Vagina (tissue), 2 donors: ENCODE measurements at places on chromosomes 13 and 19.

DNA sequence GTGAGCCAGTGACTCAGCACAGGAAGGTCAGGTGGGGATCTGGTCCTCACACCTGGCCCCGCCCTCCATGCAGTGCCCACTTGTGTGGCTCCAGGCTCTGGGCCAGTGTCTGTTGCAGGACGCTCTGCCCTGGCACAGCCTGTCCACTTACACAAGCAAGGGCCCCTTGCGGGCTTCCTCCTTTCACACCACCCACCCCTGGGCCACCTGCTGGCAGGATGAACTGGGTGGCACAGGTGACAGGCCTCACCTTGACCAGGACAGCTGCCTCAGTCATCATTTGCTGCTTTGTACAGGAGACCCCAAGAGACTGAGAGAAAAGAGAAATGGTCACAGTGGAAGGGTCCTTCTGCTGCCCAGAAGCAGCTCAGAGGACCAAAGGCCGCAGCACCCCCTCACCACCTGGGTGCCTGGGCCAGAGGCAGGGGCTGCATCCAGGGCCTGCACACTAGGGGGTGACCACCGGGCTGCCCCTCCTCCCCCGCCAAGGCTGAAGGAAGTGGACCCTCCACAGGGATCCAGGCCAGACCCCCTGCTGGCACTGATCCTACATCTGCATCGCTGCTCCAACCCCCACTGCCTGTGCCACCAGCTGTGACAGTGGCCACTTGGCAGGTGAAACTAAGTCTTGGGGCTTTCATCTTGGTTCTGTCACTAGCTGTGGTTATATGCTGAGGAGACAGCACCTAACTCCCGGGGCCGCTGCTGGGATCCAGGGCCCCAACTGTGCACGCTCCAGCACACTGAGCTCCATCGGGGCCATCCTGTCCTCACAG is 110.3 kb downstream of the TUBA3C start:
- DNase-seq: peak; percentile 76

- no peak for DNase-seq
Measured at GRCh38 chr19:4839192-4839591, 7.7 kb upstream of the TICAM1 start.

DNA sequence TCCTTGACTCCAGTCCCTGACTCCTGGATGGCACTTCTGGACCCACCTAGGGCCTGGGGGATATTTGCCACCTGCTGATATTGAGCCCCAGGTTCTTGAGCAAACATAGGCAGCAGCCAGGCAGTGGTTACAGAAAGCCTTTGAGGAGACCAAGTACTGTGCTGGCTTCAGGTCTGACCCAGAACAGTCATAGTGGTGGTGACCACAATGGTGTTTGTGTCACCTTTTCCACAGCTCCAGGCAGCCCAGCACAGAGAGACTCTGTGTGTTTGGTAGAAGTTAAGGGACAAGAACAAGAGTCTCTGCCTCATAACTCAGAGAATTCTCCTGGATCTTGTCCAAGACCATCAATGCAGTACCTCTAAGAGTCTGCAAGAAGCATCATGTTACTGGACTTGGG is 14.6 kb upstream of the CLC start:
- DNase-seq: no peak

- no peak for DNase-seq
Measured at GRCh38 chr19:50520822-50521465, 7.2 kb upstream of the ASPDH start.

DNA sequence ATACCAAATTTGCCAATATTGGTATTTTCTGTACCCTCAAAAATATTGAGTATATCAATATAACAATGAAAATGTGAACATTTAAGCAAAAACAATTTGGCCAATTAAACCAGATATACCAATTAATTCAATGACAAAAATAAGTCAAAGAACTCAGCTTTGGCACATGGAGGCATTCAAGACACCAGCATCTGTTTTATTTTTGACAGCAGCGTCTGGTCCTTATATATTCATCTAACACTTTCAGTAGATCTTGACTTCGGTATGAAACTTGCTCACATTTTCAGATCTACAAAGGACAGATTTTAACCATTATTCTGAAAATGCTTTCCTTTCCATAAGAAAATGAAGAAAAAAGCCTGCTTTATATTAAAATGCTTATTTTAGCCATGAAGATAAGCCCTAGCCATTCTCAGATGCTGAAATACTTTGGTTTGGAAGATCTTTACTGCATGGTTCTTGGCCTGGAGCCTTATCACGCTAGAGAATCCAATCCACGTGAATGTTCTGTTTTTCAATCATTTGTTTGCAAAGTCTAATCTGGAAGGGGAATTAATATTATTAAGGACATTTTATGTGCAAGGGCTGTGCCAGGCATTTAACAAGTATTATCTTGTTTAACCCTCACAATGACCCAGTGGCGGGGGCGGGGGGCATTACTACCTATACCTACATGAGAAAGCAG is 132.2 kb downstream of the DLEU7 start:
- DNase-seq: no peak

GRCh38 chr13:20473139-20473538 is 52.5 kb downstream of the CRYL1 start:
- DNase-seq: no peak

DNA sequence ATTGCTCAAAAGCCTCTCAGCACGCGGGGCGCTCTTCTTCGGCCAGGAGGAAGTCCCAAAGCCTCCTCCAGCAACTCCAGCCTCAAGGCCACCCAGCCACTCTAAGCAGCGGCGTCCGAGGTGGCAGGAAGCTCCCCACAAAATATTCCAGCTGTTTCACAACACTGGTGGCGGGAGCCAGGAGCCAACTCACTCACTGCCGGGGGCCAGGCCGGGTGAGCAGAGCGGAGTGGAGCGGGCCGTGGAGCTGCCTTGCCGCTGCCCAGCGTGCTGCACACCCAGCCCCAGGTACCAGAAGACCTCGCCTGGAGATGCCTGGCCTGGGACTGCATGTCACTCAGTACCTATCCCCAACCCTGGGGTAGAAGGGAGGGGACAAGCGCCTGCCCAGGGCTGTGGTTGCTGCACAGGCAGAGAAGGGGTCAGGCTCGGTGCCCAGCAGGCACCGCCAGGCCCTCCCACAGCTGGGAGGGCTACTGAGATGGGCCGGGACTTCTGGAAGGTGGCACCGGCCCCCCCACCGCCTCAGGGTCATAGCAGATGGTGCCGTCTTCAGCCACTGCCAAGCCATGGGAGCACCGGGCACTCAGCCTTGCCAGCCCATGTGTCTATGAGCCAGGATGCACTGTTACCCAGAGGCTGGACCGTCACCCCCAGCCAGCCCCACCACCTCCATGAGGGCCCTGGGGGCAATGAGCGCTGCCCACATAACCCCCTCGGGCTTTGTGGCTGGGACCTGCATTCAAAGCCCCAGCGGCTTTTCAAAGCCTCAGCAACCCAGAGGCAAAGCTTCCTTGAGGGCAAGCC is 59.2 kb downstream of the MLLT1 start:
- no peak for DNase-seq

- no peak for DNase-seq
Measured at GRCh38 chr13:112967686-112968379, 1.2 kb upstream of the MCF2L start.

DNA sequence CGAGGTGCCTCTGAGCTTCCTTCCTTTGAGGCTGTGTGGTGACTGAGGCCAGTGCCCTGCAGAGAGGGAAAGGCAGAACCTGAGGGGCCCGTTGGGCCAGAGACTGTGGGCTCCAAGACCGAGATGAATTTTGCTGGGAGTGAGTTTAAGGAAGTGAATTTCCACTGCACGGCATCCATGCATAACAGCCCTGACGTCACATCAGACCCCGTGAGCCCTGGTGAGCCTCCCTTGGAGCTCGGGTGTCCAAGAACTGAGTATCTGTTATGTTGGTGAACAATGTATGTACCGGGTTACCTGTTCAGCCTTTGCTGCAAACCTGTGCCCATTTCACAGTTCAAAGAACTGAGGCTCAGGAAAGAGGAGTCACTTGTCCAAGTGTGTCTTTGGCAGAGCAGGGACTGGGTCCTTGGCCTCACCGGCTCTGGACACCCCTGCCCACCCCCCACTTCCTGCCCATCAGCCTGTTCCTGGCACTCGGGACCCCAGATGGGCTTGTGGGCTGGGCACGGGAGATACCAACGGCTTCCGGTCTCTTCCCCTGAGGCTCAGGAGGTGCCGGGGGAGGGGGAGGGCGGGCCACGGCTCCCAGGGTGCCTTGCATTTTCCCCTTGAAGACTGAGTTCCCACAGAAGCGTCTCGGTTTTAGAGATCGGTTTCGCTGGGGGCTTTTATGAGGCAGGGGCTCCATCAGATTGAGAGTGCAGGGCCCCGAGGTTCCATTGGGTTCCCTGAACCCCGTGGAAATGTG is 33.7 kb downstream of the NFILZ start:
- DNase-seq: no peak

GRCh38 chr13:113528101-113528812 is 37.7 kb upstream of the DCUN1D2 start:
- DNase-seq: no peak

DNA sequence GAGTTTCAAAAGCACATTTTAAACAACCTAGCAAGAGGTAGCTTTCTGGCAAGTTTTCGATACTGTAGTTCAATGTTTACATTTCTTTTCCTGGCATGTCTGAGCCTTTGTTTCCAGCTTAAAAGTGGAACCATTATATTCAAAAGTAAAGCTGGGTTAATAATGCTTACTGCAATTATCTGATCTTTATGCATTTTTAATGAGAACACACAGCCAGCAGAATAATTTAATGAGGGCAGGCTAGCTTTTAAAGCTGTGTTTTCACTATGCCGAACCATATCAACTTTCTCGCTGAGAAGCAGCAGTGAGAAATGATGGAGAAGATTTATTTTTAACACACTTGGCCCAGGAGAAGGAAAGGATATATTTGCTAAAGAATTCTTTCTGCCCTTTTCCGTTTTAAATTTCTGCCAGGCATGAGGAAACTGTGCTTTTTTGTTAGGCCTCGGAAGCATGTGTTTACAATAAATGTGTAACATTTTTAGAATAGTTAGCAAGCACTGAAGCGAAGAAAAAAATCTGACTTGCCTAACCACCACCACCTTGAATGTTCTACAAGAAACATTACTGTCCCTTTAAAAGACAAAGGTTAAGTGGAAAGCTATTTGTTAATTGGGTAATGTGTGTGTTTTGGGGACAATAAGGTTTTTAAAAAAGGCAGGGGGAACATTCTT is 1.0 kb downstream of the MBNL2 start:
- no peak for DNase-seq

- DNase-seq: no peak
Measured at GRCh38 chr13:26628706-26629105, 71.2 kb downstream of the WASF3 start.

DNA sequence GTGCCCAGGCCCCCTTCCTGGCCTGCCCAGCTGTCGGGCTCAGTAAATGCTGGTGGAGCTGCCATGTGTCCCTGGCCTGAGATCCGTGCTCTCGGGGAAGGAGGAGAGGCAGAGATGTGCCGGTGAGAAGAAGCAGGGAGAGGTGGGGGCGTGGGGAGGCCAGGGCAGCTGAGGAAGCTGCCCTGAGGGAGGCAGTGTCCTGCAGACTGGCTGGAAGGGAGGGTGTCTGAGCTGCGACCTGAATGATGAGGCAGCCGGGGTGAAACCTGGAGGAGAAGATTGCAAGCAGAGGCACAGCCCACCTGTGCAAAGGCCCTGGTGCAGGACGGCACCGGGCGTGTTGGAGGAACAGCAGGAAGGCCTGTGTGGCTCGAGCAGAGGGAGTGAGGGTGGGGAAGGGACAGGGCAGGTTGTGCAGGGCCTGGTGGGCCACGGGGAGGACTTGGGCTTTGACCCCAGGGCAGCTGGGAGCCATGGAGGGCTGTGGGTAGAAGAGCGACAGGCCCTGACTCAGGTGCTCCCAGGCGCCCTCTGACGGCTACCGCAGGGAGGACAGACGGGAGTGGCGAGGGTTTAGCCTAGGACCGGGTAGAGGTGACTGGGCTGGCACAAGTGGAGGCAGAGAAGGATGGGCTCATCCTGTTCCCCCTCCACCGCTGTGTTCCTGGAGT is 14.0 kb upstream of the CELF5 start:
- no peak for DNase-seq
